ENCODE measurements at places on chromosomes 5 and 9.

DNA sequence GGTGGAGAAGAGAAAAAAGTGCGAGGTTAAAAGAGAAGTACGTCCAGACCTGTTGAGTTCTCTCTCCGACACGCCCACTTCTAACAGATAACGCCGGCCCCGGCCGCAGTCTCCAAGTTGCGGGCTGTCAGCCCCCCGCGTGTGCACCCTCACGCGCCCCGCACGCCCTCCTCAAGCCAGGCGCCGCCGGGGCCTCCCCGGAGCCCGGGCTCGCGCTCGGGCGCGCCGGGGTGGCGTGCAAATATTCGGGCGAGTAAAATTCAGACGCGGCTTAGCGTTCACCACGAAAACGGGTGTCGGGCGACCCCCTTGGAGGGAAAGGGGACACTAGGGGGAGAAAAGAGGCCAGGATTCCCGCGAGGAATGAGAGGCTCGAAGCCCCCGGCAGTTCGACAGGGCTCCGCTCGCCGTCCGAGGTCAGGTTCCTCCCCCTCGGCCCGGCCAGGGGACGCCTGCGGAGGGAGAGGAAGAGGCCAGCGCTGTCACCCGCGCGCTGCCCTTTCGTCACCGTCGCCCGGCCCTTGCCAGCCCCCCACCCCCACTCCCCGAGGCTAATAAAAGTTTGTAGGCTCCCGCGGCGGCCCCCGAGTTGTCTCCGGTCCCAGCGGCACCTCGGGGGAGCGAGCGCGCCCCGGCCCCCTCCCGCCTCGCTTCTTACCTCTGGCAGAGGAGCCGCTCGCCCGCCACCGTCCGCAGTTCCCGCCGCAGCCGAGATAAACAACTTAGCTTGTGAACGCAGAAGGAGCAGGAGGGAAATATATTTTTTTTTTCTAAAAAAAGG, 743 bp downstream of the NR3C1 start:
- peak; percentile 56 for DNase-seq

GRCh38 chr5:171032435-171032973, 170.7 kb downstream of the RANBP17 start:
- no peak for DNase-seq

- DNase-seq = no peak
Measured at GRCh38 chr9:131986576-131986975, 93.1 kb downstream of the MED27 start.

DNA sequence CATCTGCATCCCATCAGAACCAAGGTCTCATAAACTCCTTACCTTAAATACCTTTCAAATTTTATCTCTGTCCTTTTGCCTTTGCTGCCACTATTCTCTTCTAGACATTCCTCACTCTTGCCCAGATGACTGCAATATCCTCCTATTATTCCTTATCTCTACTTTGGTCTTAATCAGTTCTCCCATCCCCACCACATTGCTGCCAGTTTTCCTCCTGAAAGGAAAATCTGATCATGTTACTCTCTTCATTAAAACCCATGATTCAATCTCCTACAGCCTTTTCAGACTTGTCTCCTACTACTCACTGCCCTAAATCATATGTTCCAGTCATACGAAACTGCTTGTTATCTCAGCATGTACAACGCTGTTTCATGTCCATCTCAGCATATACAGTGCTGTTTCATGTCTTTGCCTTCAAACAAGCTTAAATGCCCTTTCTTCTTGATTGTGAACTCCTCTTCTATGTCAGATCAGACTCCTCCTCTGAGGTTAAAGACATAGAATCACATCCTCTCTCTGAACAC, 152.6 kb upstream of the FST start:
- DNase-seq = no peak

GRCh38 chr5:167602067-167602466, 689.4 kb upstream of the WWC1 start:
- no peak for DNase-seq
